ENCODE measurements at places on chromosomes 5 and 9.

DNA sequence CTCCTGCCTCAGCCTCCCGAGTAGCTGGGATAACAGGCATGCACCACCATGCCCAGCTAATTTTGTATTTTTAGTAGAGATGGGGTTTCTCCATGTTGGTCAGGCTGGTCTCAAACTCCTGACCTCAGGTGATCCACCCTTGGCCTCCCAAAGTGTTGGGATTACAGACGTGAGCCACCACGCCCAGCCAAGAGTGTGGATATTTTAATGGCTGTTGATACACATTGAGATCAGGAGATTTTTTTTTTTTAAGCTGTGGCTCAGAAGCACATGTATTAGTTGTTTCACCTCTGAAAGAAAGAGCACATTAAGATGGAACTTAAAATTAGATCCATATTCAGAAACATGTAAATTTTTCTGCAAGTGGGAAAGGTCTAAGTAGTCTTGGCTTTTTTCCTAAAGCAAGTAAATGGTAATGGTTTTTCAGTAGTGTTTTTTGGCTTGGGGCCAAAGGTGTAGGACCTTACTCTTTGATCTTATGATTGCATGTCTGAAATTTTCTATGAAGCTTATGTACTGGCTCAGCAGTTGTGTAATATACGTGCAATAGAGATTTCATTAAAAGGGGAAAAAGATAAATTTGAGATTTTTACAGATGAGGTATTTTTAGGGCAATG, 9.9 kb downstream of the RBM27 start:
- DNase-seq, result peak; percentile 68

- peak; percentile 90 for DNase-seq
These were observed 7.0 kb downstream of the ASS1 start for GRCh38 chr9:130451509-130452388.

- no peak for DNase-seq
These were observed 102.0 kb downstream of the ARHGAP26 start for GRCh38 chr5:142872217-142872616.

- no peak for DNase-seq
These were observed 581.3 kb downstream of the PDE4D start for GRCh38 chr5:59312223-59312622.

DNA sequence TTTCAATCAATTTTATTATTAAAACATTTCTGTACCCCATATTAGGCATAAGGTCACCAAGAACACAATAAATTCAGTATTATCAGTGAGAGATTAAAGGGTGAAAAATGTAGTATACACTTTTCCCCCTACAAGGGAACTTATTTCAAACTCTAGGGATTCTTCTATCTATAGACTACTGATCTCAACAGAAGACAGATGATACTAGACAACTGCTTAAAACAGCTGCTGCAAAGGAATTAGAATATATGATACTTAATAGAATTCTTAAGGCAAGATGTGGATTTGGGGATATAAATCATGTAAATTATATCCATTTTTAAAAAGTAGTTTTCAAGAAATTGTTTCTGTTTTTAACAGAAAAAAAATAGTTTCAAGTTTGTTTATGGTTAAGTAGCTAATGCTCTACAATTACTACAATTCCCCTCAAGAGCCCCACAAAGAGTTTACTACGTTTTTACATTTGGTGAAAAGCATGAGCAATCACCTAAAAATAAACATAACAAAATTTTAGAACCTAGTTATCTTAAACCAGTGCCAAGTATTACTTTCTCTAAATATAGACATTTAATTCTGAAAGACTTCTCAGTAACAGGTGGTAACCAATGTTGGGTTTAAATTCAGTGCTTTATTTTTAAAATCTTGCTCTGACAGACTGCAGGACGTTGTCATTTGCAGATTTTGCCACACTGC, 6.0 kb downstream of the KIF24 start:
- DNase-seq, result no peak

DNA sequence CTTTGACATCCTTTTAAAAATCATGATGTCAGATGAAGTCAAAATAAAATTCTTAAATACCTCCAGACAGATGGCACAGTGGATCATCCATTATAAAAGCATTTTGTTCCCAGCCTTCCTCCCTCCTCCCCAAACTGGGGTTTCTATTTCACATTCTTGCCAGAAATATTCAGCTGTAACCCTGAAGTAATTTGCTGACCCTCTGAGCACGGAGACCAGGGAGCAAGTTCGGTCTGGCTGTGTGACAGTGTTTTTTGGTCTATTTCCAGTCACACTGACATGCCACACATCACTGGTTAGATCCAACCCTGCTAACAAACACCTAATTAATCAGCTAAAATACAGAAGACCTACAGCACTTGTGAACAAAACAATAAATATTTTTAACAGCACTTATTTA, 126.2 kb upstream of the DMRT1 start:
- no peak for DNase-seq

GRCh38 chr5:68048516-68048915, 167.0 kb upstream of the PIK3R1 start:
- DNase-seq, result no peak

GRCh38 chr9:24616863-24617262, 71.2 kb upstream of the IZUMO3 start:
- DNase-seq, result no peak

DNA sequence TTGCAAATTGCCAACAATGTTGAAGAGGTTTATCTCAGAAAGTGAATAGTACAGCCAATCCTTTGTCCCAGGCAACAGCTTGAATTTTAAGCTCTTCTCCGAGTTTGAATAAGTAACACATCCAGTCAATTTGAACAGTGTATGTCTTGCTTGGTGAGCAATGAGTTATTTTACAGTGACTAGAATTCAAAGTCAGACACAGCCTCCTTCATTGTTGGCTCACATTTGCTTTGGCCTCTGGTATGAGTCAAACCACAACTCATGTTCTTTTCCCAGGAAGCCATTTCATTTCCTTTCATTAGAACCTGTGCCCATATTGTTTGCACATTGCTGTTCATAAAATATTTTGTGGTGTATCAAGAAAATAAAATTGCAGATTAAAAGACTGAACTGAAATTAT, 622.0 kb upstream of the DAB2 start:
- DNase-seq, result peak; percentile 9

- DNase-seq, result no peak
These were observed 42.7 kb downstream of the PTPN3 start for GRCh38 chr9:109455391-109455790.

Data from dermis microvascular lymphatic vessel endothelial cell (primary cell).